ENCODE measurements at places on chromosomes 5 and 9. TPM values are rescaled to one million over a fixed set of nuclear protein-coding genes. Genes with fewer than 3 reads are reported as not detected.

Gene WDR55
- 15.1 TPM for total RNA-seq

Gene EIF4EBP3
- total RNA-seq, result 0.53 TPM

Gene INSL4
- not detected for total RNA-seq

Gene EIF4E1B
- 0.68 TPM for total RNA-seq

Gene KIF4B
- total RNA-seq, result not detected

Gene PTPN3
- total RNA-seq, result 2.2 TPM

Gene MAMDC2
- 28.7 TPM for total RNA-seq

Gene GRIA1
- total RNA-seq, result 3.3 TPM

Gene UNC13B
- total RNA-seq, result 40.7 TPM

Gene IFNB1
- total RNA-seq, result not detected

Gene STKLD1
- total RNA-seq, result 0.58 TPM

Gene IL4
- total RNA-seq, result not detected

Gene GPR21
- total RNA-seq, result 0.59 TPM

Gene FBP1
- 0.31 TPM for total RNA-seq

Gene POU5F2
- 1.0 TPM for total RNA-seq

Gene KIF20A
- 128 TPM for total RNA-seq

Gene HSPB3
- total RNA-seq, result not detected

Gene MED10
- total RNA-seq, result 16.6 TPM

Gene PCDHGA12
- 0.79 TPM for total RNA-seq

Gene EPB41L4B
- total RNA-seq, result 6.2 TPM

Gene FREM1
- 1.1 TPM for total RNA-seq

Gene RNF183
- 0.09 TPM for total RNA-seq

Gene FOXD1
- 0.12 TPM for total RNA-seq

Gene NIPAL4
- total RNA-seq, result not detected

Gene NCS1
- 28.5 TPM for total RNA-seq

Gene SIT1
- 0.56 TPM for total RNA-seq

Gene NKD2
- total RNA-seq, result 3.2 TPM

Gene IFNA13
- not detected for total RNA-seq

Gene PCDHGA8
- 2.3 TPM for total RNA-seq

Gene PRRX2
- 1.5 TPM for total RNA-seq

Gene TMEM267
- 15.3 TPM for total RNA-seq

Gene NUTM2G
- not detected for total RNA-seq

Gene SOHLH1
- not detected for total RNA-seq

Gene DRD1
- not detected for total RNA-seq
